ENCODE measurements at places on chromosomes 11 and 22.

DNA sequence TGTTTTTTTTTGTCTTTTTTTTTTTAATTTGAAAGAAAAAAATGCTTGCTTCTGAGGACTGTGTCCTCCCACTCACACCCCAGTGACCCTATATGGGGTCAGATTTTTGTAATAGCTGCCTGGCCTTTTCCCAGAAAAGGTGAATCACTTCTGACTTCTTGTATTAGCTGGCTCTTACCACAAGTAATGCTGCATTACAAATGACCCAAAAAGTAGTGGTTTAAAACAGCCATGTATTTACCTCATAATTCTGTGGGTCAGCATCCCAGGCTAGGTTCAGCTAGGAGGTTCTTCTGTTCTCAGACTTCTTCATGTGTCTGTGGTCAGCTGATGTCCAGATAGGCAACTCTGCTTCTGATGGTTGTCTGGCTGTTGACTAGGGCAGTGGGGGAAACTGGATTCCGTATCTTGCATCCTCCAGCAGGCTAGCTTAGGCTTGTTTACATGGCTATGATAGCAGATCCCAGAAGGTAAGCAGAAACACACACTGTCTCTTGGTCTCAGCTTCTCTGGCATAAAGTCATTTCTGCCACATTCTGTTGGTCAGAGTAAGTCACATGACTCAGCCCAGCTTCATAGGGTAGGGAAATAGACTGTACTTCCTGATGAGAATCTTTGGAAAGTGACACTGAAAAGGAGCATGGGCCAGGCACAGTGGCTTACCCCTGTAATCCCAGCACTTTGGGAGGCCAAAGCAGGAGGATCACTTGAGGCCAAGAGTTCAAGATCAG, 19.5 kb downstream of the LHFPL7 start:
- no peak for DNase-seq

DNA sequence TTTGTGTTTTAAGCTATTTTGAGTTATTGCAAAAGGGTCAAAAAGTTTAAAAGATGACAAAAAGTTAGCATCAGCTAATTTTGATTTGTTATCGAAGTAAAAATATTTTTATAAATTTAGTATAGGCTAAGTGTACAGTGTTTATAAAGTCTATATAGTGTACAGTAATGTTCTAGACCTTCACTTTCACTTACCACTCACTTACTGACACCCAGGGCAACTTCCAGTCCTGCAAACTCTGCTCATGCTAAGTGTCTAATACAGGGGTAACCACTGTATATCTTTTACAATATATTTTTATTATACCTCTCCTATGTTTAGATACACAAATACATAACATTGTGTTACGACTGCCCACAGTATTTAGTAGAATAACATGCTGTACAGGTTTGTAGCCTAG, 59.7 kb downstream of the PDGFD start:
- no peak for DNase-seq

GRCh38 chr11:8332196-8332595, 68.5 kb upstream of the LMO1 start:
- DNase-seq, result no peak

DNA sequence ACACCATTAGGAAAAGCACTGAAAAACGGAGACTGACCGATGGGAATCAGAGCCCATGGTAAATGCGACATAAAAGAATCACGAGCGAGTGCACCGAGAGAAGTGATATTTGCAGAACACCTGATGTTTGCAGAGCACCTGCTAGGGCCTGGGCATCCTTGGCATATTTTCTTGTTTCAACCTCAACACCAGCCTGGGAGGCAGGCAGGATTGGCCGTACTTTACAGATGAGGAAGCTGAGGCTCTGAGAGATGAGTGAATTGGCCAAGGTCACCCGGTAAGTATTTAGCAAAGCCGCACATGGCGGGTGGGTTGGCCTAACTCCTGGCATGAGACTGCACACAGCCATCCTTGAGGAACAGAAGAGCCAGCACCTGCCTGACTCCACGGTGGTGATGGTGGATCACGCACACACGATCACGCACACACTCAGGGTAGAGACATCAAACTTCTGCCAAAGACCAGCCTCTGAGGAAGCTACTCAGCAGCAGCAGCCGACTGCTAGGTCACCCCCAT, 21.6 kb upstream of the CHADL start:
- no peak for DNase-seq

DNA sequence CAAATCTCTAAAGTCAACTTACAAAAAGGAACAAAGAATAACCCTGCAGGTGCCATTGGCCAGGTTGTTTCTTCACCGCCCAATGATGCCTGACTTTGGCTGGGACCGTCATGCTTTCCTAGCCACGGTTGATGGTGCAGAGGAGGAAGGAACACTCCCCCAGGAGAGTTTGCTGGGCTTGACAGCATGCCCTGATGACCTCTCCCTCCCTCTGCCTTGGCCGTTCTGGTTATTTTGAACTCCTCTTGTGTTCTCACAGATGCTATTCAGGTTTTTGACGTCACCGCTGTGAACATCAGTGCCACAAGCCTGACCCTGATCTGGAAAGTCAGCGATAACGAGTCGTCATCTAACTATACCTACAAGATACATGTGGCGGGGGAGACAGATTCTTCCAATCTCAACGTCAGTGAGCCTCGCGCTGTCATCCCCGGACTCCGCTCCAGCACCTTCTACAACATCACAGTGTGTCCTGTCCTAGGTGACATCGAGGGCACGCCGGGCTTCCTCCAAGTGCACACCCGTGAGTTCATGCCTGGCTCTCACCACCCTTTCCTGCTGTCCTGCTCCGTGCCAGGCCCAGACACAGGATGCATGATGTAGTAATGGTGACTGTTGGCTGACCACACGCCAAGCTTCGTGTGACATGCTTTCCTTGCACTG, 89.0 kb upstream of the OR4B1 start:
- no peak for DNase-seq

- DNase-seq, result no peak
Measured at GRCh38 chr11:112499153-112499880, 238.7 kb upstream of the PLET1 start.

GRCh38 chr11:12716816-12717215, 42.6 kb downstream of the TEAD1 start:
- DNase-seq, result no peak

DNA sequence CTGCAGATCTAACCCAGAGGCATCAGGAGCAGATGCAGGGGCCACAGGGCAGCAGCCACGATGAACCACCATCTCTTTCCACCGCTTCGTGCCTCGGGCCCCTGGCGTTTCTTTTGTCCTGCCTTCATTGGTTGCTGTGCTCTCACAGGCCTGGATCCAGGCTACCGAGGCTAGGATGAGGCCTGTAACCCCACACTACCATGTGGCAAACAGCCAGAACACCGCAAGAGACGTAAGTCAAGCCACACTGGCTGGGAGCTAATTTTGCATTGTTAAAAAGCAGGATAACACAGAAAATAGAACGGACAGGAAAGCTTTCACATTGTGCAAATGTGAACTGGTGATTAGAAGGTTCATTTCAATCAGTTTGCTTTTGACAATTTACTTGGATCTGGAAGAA, 15.7 kb upstream of the ARFGAP3 start:
- DNase-seq, result no peak

DNA sequence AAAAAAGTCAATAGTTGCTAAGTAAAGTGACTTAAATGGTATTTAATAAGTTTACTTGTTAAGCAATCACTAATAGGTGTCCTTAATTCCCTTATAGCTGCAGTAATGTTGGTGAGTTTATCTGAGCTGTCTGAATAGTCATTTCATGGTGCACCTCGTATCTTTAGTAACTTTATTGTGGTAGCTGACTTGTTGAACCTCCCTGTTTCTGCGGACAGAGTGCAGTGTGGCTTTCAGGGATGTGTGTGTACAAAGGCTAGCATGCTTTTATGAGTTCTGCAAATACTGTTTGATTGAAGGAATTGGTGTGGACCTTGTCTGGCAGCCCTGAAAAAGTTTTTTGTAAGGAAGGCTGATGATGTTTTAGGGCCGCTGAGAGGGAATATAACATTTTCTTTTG, 2.6 kb downstream of the ZNRF3 start:
- no peak for DNase-seq

GRCh38 chr22:35446365-35446764, 46.4 kb downstream of the MCM5 start:
- DNase-seq, result no peak

- DNase-seq, result no peak
Measured at GRCh38 chr11:28878025-28878424, 769.8 kb downstream of the METTL15 start.

DNA sequence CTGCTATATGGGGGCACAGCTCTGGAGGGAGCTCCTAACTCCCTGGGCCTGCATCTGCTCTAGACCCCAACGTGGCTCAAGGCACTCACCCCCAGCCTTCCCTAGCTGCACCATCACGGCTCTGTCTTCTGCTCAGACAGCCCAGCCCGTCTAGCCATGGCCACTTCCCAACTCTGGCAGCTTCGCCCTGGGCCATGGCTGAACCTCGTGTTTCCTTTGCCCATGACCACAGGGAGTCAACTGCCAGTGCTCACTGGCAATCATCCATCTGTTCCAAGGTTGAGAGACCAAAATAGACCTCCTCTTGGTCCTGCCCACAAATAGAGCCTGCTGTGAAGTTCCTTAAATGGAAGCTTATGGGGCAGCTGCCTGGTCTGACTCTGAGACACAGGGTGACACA, 5.4 kb downstream of the LMO1 start:
- DNase-seq, result no peak

DNA sequence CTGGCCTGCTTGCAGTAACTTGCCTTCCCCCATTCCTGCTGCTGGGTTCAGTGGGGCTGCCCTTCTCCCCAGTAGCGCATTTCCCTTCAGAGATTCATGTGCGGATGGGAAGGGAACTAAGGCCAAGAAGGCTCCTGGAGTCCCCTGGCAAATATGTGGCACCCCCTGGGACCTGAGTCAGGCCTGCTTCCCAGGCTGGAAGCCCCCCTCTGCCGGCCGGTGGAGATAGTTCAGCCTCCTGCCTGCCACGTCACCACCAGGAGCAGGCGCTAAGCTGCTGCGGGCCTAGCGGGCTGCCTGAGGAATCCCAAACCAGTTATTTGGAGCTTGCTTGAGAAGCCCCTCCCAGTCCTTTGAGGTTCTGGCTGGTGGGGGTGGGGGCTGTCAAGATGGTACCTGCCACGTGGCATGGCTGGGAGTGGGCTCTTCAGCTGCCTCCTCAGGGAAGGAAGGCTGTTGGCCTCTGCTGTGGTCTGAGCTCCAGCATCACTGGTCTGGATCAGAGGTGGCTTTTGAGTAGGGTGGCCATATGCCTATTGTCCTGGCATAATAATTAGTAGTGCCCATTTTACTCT, 2.0 kb downstream of the SERPINH1 start:
- DNase-seq, result no peak

DNA sequence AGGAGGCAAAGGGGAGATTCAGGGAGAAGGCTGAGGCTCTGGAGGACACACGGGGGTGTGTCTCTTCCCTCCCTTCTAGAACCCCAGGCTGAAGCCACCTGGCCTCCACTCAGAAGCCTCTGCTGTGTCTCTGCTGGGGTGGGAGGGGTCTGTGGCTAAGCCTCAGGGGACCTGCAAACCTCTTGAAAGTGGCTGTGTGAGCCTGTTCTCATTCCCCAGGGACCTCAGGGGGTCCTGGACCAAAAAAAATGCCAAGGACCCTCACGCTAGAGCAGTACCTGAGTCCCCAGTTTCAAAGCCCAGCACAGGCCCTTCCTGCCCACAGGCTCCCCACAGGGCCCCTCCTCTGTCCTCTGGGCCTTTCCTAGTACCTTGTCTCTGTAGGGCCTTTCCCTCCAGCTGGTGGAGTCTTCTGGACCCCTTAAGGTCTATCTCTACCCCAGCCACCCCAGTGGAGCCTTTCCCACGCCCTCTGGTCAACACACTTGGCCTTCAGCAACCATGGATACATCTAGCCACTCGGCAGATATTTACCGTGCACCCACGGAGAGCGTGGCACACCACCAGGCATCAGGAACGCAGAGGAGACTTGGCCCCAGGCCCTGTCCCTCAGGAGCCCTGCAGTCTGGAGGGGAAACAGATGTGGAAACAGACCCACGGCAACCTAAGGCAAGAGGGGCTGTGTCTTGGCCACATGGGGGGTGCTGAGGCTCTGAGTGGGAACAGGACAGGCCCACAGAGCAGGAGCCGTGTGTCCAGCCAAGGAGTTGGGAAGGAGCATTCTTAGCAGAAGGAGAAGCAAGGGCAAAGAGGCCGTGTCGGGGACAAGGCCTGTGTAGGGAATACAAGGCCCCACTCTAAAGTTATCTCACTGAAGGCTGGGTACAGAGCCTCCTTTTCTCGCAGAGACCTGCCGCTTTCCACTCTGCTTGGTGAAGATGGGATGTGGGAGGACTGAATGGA, 18.5 kb downstream of the PLA2G6 start:
- DNase-seq, result no peak

GRCh38 chr11:37026326-37026725, 428.3 kb upstream of the RAG2 start:
- DNase-seq, result no peak

GRCh38 chr11:64854157-64854533, 9.7 kb upstream of the CDC42BPG start:
- no peak for DNase-seq

DNA sequence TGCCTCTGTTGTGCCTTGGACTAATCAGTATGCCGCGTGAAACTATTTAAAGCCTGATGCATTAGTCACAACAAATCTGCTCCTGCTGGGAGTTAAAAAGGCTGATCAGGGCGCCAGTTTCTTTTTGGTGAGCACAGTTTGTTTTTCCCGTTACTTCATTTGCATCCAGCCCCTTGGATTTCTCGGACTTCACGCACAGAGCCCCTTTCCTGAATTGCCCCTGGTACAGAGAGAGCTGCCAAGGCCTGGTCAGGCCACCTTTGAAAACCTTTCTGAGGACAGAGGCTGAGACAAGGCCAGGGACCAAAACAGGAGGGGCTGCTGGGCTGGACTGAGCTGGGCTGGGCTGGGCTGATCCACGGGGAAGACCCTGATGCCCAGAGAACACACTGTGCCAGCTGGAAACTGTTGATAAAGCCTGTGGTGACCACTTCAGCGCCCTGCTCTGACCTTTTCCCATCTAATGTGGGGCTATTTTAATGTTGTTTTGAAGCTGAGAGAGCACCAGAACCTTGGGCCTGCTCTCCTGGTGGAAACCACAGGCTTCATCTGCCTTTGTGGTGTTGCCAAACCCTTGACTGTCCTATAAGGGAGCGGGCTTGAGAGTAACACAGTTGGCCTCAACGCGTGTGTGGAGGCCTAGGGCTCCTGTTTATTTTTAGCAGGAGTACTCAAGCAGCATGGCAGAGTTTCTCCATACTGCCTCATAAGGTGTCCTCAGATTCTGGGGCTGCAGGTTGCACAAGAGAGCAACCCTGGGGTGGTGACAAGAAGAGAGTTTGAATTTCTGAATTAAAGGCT, 44.2 kb downstream of the NAV2 start:
- no peak for DNase-seq

DNA sequence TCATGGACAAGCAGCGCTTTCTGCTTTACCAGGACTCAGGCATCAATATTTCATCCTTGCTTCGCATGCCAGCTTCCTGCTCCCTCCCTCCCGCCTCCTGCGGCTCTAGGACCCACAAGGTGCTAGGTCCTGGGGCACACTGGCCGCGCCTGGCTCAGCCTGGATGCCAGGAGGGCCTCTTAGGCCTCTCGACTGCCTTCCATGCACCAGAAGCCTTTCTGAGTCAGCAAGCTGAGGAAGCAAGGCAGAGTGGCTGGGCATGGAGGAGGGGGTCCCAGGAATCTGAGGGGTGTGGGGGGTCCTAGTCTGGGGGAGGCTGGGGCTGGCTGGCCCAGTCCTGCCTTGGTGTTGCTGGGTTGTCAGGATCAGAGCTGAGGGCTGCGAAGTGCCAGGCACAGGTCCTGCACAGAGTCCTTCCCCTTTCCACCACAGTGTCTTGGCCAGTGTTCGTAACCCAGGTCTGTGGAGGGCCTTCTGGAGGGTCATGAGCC, 61.0 kb upstream of the THY1 start:
- no peak for DNase-seq

GRCh38 chr11:119155733-119156492, 7.1 kb downstream of the ABCG4 start:
- DNase-seq, result no peak

- DNase-seq, result no peak
Measured at GRCh38 chr22:33515795-33516194, 404.5 kb downstream of the LARGE1 start.
